ENCODE measurements at places on chromosomes 11 and 22.

DNA sequence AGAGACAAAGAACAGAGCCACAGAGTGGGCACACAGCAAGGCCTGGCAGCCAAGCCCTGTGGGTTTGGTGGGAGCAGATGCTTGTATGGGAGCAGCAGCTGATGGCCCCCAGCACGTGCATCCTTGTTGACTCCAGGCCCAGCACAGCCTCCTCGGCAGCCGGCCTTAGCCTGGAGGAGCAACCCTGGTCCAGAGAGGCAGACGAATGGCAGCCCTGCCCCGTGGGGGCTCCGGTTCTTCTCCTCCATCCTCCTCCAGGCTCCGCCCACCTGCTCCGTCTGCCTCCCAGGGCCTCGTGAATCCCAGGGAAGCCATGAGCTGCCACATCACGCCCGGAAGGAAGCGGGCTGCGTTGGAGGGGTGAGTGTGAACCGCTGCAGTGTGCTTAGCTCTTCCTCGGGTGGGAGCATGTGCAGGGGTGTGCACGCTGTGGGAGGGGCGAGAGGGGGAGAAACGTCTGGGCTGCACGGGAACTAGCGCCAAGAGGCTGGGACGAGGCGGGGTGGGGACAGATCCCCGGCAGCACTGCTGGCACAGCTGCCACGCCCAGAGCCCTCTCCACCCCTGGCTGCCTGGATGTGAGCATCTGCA lies 36.3 kb upstream of the JAM3 start:
- no peak for DNase-seq

GRCh38 chr11:47369676-47370075 lies 8.7 kb downstream of the SPI1 start:
- no peak for DNase-seq

DNA sequence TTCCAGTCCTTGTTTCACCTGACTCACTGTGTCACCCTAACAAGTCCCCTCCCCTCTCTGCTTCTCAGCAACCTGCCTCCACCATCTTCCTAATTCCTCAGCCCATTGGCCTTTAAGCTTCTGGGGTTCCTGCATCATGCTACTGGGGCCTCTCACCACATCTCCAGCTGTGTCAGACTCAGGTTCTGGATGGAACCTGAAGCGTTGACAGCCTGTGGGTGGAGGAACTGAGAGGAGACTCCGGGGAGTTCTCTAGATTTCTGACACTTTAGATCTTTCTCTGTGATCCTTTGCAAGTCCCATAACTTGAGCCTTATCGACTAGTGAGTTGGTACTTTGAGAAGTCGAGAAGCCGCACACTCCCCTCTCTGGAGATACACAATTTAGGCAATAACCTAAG lies 11.6 kb upstream of the SLC5A1 start:
- no peak for DNase-seq

DNA sequence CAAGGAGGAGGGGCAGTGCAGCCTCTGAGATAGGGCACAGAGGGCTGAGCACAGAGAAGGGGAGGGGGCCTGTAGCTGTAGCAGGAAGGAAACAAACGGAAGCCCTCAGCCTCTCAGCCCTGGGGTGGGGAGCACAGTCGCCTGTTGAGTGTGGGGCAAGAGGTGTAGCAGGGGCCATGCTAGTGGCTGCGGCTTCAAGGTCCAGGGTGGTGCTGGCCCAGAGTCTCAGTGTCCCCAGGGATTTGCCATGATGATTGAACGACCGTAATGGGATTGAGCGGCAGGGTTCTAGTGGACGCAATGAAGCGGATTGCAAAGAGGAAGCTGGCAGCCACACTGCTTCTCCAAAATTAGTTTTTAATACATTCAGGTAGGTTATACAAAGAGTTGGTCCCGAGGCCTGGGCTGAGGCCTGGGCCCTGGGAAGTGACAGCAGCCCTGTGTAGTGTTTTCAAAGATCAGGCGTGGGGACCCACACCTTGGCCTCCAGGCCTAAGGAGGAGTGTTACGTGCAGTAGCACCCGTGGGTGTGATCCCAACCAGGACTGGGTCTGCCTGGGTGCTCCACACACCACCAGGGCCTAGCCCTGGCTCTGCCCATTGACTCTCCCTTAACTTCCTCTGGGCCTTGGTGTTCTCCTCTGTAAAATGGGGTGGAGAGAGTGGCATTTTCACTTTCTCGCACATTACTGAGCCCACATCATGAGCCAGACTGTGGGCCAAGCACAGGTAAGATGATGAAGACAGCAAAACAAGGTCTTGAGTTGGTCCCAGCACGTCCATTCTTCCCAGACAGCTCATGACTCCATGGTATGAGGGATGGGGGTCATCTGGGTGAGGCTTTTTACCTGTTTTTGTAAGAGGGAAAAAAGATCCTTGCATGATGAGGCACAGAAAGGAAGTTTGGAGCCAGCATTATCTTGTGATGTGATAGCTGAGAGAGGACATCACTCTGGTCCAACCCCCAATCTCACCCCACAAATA lies 13.1 kb downstream of the LRRC32 start:
- no peak for DNase-seq

- DNase-seq = no peak
Measured at GRCh38 chr11:47388697-47389576, 10.6 kb upstream of the SPI1 start.

- no peak for DNase-seq
Measured at GRCh38 chr11:31233425-31233824, 136.1 kb downstream of the DCDC1 start.

DNA sequence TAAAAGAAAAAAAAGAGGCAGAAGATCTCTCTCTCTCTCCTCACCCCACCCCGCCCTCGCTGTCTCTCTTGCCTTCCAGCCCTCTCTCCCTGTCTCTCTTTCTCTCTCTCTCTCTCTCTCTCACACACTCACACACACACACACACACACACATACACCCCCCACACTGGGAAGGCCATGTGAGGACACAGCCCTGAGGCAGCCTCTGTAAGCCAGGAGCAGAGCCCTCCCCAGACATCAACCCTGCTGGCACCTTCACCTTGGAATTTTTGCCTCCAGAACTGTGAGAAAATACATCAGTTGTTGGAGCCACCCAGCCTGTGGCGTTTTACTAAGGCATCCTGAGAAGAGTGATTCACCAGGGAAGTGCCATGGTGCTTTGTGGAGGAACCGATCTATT lies 14.7 kb downstream of the APOL3 start:
- DNase-seq = no peak

GRCh38 chr11:124870430-124870829 lies 5.2 kb downstream of the ROBO3 start:
- no peak for DNase-seq

DNA sequence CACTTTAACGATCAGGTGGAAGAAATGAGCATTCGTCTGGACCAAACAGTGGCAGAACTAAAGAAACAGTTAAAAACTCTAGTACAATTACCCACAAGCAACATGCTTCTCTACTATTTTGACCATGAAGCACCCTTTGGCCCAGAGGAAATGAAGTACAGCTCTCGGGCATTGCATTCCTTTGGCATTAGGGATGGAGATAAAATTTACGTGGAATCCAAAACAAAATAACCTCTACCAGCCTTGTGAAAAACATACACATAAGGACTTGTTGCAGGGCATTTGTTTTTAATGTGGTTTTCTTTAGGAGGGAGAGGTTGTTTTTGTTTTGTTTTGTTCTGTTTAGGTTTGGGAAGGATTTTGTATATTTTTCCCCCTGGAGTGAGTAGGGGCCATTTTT lies 14.2 kb upstream of the TECTA start:
- DNase-seq = no peak

DNA sequence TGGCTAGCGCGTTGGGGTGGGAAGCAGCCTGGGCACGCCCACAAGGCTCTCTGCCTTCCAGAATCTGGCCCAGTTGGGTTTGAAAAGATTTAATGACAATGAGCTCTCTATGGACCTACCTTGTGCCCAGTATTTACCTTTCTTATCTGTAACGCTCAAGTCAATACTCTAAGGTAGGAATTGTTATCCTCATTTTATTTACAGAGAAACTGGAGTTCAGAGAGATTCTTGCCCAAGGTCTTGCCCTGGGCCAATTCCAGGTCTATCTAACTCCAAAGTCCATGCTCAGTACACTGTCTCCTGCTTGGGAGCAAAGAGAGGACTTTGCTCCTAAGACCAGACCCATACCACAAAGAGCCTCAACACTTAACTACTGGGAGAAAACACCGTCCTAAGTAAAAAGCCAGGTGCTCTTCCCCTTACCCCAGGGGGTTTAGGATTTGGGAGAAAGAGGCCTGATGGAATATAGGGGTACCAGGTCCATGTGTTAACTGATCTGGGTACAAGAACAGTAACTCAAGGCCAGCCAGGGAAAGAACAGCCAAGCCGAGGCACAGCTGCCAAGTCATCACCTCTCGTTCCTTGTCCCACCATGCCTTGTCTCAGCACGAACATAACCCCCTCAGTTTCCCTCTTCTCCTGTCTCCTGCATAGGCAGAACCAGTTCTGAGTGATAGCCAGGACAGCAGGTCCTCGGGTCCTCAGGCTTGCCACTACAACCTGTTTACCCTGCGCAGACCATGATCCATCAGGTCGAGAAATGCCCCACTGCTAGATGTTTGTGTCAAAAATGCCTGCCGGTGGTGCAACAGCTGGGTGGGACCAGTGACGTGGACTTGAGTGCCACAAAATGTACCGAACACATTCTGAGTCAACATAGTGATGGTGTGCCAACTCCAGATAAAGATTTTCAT lies 14.6 kb downstream of the APOA4 start:
- no peak for DNase-seq

- DNase-seq = no peak
Measured at GRCh38 chr11:10038521-10039302, 255.3 kb downstream of the SBF2 start.

DNA sequence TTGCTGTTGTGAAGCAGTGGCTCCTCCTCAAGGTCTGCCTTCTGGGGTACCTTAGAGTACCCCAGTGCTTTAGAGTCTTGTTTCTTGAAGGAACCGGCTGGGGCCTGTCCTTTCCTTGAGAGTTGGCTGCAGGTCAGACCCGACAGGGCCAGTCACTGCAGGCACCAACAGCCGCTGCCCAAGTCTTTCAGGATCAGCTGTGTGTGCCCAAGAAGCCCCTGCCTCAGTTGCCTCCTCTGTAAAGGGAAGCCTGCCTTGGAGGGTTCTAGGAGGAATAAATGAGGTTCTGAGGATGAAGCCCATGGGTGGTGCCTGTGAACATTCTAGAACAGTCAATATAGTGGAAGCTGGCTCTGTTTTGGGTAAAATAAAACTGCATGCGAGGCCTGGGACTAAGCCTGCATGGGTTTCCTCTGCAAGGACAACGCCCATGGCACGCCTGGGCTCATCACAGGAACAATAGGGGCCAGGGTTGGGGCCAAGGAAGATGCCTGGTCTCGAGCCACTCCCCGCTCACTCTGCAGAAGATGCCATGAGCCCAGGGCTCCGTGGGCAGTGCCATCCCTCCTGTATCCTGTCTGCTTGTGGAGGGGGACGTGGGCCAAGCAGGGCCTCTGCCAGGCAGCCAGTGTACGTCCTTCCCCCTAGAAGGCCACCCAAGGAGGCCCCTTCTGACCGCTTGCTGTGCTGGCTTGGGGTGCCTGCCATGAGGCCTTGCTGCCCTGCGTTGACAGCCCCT lies 81.6 kb downstream of the MED15 start:
- DNase-seq = no peak

DNA sequence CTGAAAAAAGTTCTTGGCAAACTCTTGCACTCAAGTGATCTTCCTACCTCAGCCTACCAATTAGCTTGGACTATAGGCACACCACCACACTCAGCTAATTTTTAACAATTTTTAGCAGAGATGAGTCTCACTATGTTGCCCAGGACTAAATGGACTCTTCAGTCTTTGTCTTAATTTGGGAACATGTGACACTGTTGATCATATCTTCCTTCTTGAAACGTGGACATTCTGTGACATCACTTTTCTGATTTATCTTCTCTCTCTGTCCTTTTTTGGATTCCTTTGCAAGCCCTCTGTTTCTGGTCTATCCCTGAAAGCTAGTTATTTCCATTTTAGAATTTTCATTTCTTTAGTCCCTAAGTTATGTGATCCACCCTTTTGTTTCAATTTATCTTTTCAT lies 42.0 kb downstream of the RSF1 start:
- DNase-seq = no peak

GRCh38 chr22:44892803-44893730 lies 116.7 kb downstream of the PHF21B start:
- no peak for DNase-seq

DNA sequence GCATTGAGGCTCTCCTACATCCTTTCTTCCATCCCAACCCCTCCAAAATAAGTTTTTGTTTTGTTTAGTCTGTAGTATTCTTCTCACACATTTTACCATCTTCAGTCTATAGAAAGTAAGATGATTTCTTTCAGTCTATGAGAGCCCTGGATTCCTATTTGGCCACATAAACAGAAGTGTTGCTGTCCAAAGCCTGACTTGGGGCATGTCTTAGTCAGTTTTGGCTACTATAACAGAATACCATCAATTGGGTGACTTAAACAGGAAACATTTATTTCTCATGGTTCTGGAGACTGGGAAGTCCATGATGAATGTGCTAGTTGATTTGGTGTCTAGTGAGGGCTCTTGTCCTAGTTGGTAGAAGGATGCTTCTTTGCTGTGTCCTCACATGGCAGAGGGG lies 146.8 kb upstream of the DDI1 start:
- no peak for DNase-seq

GRCh38 chr22:48091060-48091650 lies 1328.7 kb downstream of the TBC1D22A start:
- no peak for DNase-seq

GRCh38 chr22:23767673-23768548 lies at the start of gene CHCHD10:
TSS of gene CHCHD10 (minus strand) at chr22:23767972. CDS start at chr22:23767874, 98 bp downstream.
- peak; percentile 57 for DNase-seq

DNA sequence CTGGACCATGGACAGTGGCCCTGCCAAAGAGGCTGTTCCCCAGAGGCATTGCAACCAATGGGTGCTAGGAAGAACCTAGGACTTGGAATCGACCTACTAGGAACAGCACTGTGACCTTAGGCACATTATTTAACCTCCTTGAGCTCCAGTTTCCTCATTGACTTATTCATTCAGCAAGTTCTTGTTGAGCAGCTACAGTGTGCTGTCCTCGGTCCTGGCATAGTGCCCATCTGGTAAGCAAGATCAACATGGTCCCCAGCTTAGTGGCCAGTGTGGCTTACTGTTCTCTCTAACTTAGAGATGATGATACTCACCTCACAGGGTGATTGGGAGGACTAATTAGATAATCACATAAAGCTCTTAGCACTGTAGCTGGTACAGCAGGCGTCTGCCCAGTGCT lies 8.2 kb downstream of the ABCG4 start:
- no peak for DNase-seq

GRCh38 chr22:36478966-36479365 lies 2.5 kb downstream of the TXN2 start:
- peak; percentile 57 for DNase-seq

- DNase-seq = peak; percentile 18
Measured at GRCh38 chr11:44036811-44037657, 10.7 kb upstream of the ACCSL start.

GRCh38 chr11:10537600-10537999 lies 3.4 kb downstream of the RNF141 start:
- no peak for DNase-seq

- DNase-seq = peak; percentile 13
Measured at GRCh38 chr22:45101515-45102227, 62.1 kb upstream of the NUP50 start.

DNA sequence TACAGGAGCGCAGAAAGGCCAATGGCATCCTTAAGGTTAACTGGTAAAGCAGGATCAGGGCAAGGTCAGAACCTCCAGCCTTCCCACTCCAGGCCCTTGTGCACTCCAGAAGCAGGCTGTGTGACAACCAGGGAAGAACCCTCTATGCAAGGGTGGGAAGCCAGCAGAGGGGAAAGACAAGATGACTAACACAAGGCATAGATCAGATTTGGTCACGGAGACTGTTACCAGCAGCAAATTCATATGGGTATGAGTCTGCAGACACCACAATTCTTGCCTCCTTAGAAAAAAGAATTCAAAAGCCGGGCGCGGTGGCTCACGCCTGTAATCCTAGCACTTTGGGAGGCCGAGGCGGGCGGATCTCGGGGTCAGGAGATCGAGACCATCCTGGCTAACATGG lies 39.8 kb upstream of the MTNR1B start:
- no peak for DNase-seq

Measured in hematopoietic multipotent progenitor cell treated with erythropoietin and hydrocortisone succinate and interleukin-3 and kit ligand, for 15 days (in vitro differentiated cells).